ENCODE measurements at places on chromosomes 1 and 21. TPM values are rescaled to one million over a fixed set of nuclear protein-coding genes. Genes with fewer than 3 reads are reported as not detected.

Gene SLAMF8
- total RNA-seq: 1.5 TPM

Gene OR2L13
- not detected for total RNA-seq

Gene S100B
- 0.77 TPM for total RNA-seq

Gene SPRR2G
- total RNA-seq: not detected

Gene GPR137B
- 6.3 TPM for total RNA-seq

Gene ATP1A2
- total RNA-seq: not detected

Gene DCST1
- total RNA-seq: not detected

Gene CNKSR1
- 1.4 TPM for total RNA-seq

Gene KRTAP11-1
- not detected for total RNA-seq

Gene RIPPLY3
- total RNA-seq: 0.14 TPM

Data from activated CD8-positive, alpha-beta memory T cell treated with anti-CD3 and anti-CD28 coated beads, Interleukin-2, amount 10 ng/mL, durations not matched to agents 7 days and 5 days (primary cell).